ENCODE measurements at places on chromosomes 4 and X.

DNA sequence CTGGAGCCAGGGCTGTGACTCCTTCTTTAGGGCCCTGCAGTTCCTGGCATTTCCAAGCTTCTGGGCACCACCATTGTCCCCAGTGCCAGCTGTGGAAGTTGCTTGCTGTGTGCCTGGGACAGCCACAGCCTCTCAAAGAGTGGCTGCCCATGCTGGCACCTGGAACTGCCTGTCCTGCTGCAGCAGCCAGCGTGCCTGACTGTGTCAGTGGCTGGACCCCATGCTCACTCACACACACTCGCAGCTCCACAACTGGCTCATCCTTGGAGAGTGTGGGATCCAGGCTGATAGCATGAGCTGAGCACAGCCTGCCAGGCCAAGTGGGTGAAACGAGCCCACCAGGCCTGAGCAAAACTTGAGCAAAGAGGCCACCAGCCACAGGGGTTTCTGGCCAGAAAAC, 1107.6 kb downstream of the C4orf33 start:
- DNase-seq: no peak

- no peak for DNase-seq
Observed at GRCh38 chr4:2914256-2915126, 48.7 kb downstream of the NOP14 start.

- DNase-seq: no peak
Observed at GRCh38 chr4:89056953-89057398, at the start of gene FAM13A. Gene FAM13A, minus strand, starts transcription at chr4:89057185. Its CDS starts 221 bp downstream, at chr4:89056964.

- DNase-seq: no peak
Observed at GRCh38 chrX:79162076-79162475, 17.6 kb downstream of the GPR174 start.

DNA sequence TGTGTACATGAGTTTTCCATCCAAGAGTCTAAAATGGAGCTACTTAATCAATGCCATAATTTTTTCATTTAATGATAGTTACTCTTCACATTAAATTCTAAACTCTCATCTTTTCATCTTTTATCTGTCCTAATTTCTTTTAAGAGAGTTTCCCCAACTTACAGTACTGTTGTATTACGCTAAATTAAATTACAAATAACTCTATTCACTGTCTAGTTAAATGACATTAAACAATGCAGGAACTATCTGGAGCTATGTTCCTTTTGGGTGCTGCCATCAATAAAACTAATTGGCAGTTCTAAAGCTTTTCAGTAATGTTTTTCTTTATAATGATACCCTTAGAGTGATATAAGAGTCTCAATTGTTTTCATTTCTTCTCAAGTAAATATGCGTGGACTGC, 227.6 kb downstream of the ANKRD50 start:
- DNase-seq: no peak

DNA sequence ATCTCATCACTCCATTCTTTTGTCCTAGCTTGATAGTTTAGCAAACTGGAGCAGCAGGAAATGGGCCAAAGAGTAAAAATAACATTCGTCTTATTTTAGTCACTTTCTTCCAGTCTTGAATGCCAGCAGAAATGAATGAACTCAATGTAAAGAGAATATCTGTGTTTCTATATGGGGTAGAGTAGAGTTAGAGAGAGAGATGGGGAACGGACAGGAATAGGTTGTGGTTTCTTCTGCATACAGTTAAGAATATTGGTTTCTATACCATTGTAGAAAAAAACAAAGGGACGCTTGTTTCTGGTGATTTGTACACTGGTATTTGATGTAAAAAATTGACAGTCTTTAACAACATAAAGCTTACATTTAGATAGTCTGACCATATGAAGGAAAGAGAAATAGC, 8.9 kb downstream of the GPR174 start:
- no peak for DNase-seq

GRCh38 chr4:73311428-73311827, 52.8 kb upstream of the ANKRD17 start:
- DNase-seq: no peak

GRCh38 chr4:142124874-142125273, 488.5 kb downstream of the IL15 start:
- no peak for DNase-seq

DNA sequence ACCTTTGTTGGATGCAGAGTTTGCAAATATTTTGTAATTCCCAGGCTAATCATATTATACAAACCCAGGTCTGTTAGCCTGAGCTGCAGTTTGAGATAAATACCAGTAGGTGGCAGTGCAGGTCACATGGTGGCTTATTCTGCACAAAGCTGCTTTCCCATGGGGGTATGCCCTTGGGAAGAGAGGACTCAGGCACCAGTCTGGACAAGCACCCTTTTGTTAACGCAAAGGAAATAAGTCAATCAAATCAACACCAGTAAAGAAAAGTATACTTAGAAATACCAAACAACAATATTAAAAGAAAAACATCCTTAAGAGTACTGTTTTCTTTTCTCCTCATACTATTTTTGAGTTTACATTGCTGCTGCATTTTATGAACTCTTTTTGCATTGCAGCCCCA, 389.0 kb upstream of the ZFP42 start:
- DNase-seq: no peak

DNA sequence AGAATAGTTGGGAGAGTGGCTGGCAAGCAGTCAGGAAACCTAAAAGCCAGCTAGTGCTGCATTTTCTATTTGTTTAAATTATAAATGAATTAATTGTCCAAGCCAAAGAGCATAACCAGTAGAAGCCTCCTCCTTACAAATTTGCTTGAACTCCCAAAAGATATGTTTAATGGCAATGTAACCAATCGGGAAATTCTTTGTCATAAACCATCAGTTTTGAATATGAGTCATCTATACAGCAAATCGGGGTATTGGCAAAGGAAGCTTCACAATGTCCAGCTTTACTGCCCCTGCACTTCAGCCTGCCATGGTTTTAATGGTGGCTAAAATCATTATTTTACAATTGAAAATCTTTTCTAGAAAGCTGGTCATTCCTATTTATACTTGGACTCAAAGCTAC, 216.6 kb downstream of the SHROOM3 start:
- DNase-seq: no peak

DNA sequence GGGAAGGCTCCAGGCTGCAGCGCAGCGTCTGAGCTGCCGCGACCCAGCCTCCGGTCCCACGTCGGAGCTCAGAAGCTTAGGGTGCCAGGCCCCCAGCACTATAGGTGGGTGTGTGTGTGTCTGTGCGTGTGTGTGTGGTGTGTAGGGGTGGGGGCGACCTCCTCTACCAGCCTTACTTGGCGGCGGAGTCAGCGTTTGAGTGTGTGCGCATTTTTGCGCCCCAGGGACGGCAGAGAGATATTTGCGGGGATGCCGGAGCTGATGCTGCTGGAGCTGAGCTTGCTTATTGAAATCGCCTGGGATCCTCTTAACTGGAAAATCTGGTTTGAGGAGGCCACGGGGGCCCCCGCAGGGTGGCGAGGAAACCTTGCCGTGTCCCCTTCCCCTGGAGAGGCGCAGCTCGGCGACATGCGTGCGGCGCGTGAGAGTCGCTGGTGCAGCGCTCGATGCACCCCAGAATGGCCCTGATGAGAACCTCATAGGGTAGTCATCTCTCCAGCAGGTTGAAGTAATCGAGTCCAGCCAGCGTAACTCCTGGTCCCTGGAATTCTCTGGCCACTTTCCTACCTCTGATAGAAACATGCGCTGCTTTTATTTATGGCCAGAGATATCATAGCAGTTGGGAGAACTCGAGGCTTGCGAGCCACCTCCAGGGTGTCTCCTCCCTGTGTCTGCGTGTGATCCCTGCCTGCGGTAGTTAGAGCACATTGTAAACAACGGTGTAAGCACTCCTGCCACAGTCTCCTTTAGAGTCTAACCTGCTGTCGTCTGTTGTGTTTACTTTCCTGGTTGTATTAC, 2.7 kb downstream of the ADGRL3 start:
- no peak for DNase-seq

GRCh38 chrX:84357296-84357695, 145.0 kb downstream of the HDX start:
- DNase-seq: no peak

GRCh38 chr4:68869274-68869773, 53.5 kb downstream of the UGT2B10 start:
- DNase-seq: no peak

DNA sequence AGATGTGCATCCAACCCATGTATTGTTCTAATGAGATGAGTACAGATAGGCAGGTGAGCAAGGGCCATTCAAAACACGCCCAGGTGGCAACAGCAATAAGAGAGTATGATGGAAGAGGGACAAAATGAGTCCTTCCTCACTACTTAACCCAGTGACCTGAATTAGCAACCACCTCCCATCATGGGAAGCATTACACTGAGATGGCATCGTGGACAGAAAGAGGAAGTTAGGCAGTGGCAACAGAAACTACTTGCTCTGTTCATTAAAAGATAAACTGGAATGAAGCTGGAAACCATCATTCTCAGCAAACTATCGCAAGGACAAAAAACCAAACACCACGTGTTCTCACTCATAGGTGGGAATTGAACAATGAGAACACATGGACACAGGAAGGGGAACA, 17.2 kb downstream of the RXFP1 start:
- no peak for DNase-seq

GRCh38 chrX:149871940-149872339, 9.0 kb upstream of the MAGEA8 start:
- DNase-seq: peak; percentile 16

GRCh38 chrX:1430451-1430850, 22.3 kb downstream of the ASMTL start:
- no peak for DNase-seq
